Karpas-422 (cell line): ENCODE measurements at places on chromosomes 4 and X. TPM values are rescaled to one million over a fixed set of nuclear protein-coding genes. Genes with fewer than 3 reads are reported as not detected.
A peak's percentile ranks its signal among the peaks of the same experiment; 100 is the strongest.

The ADGRG2 gene
- not detected in 2 replicates for total RNA-seq

The PPP4R3C gene
- not detected in 2 replicates for total RNA-seq

The PDE5A gene
- 0.07 and 0.30 TPM in 2 replicates for total RNA-seq

The IL1RAPL2 gene
- total RNA-seq, result not detected in 2 replicates

The ALAS2 gene
- total RNA-seq, result not detected in 2 replicates

The PWWP3B gene
- not detected in 2 replicates for total RNA-seq

The SSX4 gene
- total RNA-seq, result not detected in 2 replicates

The FRG1 gene
- total RNA-seq, result 27.3 and 38.4 TPM in 2 replicates

The DUSP9 gene
- total RNA-seq, result not detected in 2 replicates

DNA sequence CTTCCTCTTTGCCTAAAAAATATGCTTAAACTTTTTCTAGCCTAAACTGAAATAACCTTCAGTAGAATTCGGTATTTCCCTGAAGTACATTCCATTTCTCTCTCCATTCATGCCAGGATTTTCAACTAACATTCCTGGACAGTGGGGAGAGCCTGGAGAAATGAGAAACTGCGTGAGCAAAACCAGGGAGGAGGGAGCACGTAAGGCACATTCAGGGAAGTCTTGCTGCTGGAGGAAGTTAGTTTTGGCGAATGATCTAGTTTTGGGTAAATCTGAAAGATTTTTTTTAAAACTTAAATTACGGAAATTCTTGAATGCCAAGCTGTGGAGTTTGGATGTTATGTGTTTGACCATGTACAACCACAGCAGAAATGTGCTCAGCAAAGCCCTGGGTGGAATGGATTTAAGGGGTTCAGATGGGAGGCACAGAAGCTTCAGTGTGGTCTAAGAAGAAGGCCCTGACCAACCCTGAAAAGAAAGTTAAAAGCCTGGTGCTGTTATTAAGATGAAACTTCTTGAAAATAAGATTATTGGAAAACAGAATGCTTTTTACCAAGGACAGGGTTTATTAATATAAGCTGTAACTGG is 347.8 kb downstream of the ANK2 start:
- H3K27me3 ChIP-seq, result no peaks in the 10 kb centered on the region
- DNase-seq, result peak; percentile 38
- no peaks in the 10 kb centered on the region for H3K36me3 ChIP-seq
- no peak overlapping the region for H3K4me3 ChIP-seq
- peaks cover 4% of the 10 kb centered on the region for H3K4me1 ChIP-seq

DNA sequence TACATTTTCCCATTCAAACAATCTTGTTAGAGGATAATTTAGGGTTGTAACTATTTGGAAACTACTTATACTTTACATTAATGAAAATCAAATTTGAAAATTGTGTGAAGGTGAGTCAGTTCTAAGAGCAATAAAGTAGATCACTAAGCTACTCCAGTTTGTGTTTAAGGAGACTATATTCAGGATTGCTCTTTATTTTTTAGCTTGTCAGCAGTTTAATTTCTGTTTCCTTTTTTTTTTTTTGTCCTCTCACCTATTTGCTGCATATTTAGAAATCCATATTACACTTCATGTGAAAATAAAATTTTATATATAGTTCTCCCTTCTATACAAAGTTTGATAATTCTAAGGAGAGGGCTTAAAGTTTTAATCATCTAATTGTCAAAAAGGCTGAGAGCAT is 691.8 kb downstream of the ADGRL3 start:
- H3K4me3 ChIP-seq, result no peak overlapping the region
- H3K27ac ChIP-seq, result no peak overlapping the region
- no peak for DNase-seq
- no peaks in the 10 kb centered on the region for H3K36me3 ChIP-seq
- no peaks in the 10 kb centered on the region for H3K27me3 ChIP-seq
- H3K4me1 ChIP-seq, result no peaks in the 10 kb centered on the region

- no peak for DNase-seq
- 0 out of 2 replicates have a peak, but pooled peaks cover 2% of the 10 kb centered on the region for H3K4me1 ChIP-seq
- H3K27me3 ChIP-seq, result no peaks in the 10 kb centered on the region
- H3K36me3 ChIP-seq, result no peaks in the 10 kb centered on the region
Measured at GRCh38 chr4:143354990-143355389, 18.3 kb downstream of the GAB1 start.

DNA sequence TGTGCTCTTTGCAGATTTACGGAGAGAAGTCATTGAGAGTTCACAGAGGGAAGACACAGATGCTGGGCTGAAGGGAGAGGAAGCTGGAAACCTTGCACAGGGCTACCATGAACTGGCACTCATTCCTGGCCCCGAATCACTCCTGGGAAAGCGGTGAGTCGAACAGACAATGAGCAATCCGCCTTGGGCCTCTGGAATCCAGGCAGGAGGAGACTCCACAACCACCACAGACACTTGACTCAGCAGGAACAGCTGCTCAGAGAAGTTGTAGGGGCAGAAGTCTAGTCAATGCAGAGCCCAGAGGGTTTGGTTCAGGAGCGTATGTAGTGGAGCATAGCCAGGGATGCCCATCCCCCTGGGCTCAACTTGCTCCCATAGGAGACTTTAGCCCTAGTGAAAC is 62.8 kb upstream of the GRIA3 start:
- no peak overlapping the region for H3K27ac ChIP-seq
- H3K36me3 ChIP-seq, result no peaks in the 10 kb centered on the region
- H3K4me3 ChIP-seq, result no peak overlapping the region
- no peaks in the 10 kb centered on the region for H3K4me1 ChIP-seq
- DNase-seq, result no peak

- no peaks in the 10 kb centered on the region for H3K4me1 ChIP-seq
- H3K27me3 ChIP-seq, result no peaks in the 10 kb centered on the region
- H3K4me3 ChIP-seq, result no peak overlapping the region
- peak; percentile 81 for DNase-seq
Measured at GRCh38 chr4:6372649-6373525, 99.5 kb downstream of the PPP2R2C start.

DNA sequence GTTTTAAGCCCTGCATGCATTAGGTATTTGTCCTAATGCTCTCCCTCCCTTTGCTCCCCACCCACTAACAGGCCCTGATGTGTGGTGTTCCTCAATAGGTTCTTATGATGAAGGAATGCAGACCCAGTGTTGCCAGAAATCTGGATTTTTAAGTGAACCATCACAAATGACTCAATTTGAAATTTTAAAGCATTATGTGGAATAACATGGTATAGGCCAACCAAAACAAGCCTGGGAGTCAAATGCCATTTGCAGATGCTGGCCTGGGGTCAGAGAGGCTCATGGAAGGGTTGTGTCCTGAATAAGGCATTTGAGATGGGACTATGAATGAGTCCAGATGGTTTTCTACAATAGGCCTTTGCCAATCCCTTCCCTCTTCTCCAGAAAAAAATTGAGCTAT is 179.6 kb downstream of the SHROOM3 start:
- DNase-seq, result no peak
- no peaks in the 10 kb centered on the region for H3K4me1 ChIP-seq
- H3K27ac ChIP-seq, result no peak overlapping the region

DNA sequence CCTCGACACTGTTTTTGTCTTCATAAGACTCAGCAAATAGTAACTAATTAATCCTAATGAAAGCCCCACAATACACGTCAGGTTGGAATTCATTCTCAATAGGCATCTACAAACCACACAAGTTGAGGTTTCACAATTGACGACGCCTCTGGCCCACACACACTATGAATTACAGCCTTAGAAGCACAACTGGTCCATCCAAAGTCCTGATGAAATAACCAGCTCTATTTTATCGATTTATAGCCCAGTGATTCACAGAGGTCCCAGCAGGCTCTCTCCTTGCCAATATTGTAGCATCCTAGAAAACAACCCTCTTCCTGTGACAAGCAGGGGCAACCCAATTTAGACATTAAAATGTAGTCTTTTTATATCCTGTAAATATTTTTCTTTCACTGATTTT is 112.1 kb downstream of the NR3C2 start:
- no peak overlapping the region for H3K4me3 ChIP-seq
- H3K4me1 ChIP-seq, result no peaks in the 10 kb centered on the region
- no peak for DNase-seq
- no peaks in the 10 kb centered on the region; the same call in 1 of the 2 replicates for H3K27me3 ChIP-seq
- no peaks in the 10 kb centered on the region for H3K36me3 ChIP-seq

DNA sequence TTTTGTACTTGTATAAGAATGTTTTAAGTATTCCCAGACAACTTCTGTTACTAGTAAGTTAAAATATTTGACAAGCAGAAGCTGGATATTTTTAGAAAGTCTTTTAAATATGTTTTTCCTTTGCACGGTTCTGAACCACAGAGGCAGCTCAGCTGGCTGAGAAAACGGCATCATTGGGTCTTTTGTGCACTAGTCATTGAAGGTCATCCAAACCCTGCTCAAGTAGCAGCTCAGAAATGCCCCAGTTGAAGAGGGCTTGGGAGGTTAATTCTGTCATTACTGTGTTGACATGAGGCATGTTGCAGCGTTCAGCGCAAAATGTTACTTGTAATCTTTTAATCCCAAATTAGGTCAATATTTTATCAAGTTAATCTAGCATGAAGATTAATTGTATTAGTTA is 383.7 kb upstream of the FAM241A start:
- no peak for DNase-seq
- no peak overlapping the region for H3K4me3 ChIP-seq

GRCh38 chrX:63186137-63186536 is 165.0 kb downstream of the SPIN4 start:
- H3K4me1 ChIP-seq, result no peaks in the 10 kb centered on the region
- H3K27me3 ChIP-seq, result no peaks in the 10 kb centered on the region
- no peak overlapping the region for H3K4me3 ChIP-seq
- no peak overlapping the region for H3K27ac ChIP-seq
- no peak for DNase-seq

- H3K4me3 ChIP-seq, result no peak overlapping the region
- peaks cover 18% of the 10 kb centered on the region for H3K4me1 ChIP-seq
- no peaks in the 10 kb centered on the region for H3K27me3 ChIP-seq
- H3K27ac ChIP-seq, result no peak overlapping the region
Measured at GRCh38 chrX:7334253-7334935, 186.4 kb upstream of the PUDP start.

- DNase-seq, result no peak
- H3K4me3 ChIP-seq, result no peak overlapping the region
- H3K27ac ChIP-seq, result no peak overlapping the region
- H3K36me3 ChIP-seq, result no peaks in the 10 kb centered on the region
- no peaks in the 10 kb centered on the region for H3K4me1 ChIP-seq
Measured at GRCh38 chr4:141142423-141142822, 9.2 kb upstream of the RNF150 start.

DNA sequence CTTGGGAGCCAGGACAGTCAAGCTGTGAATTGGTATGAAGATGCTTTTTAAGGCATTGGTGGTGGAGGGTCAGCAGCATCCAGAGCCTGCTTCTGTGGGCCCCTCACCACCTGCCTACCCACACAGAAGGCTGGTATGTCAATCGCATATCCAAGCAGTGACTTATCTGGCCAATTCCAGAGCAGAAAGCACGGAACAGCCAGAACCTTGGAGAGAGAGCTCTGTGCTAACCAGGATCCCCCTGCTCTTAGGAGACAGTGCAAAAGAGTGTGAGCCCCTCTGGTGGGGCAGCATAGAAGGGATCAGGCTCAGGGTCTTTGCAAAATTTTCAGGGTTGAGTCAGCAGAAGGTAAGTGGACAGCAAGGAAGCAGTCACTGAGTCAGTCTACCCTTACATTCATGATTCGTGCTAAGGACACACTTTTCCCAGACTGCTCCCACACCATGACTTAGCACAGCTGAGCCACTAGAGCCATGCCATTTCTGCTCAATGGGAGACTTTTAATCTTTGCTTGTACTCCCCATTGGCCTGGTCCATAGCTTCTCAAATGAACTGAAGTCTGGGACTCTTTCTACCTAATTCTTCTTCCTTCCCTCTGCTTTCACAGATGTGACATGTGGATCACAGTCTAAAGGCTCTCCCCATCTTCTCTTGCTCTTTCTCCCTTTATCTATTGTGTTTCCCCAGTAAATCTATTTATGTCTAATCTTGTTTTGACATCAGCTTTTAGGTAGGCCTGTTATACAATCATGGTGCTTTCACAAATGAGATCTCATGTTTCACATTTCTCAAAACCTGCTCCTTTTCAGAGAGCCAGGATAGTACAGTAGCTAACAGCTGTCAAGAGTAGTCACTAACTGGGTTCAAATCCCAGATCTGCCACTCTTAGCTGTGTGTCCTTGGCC is 20.0 kb downstream of the MORF4L2 start:
- no peaks in the 10 kb centered on the region for H3K27me3 ChIP-seq
- H3K4me3 ChIP-seq, result no peak overlapping the region
- no peaks in the 10 kb centered on the region for H3K4me1 ChIP-seq
- H3K27ac ChIP-seq, result no peak overlapping the region

DNA sequence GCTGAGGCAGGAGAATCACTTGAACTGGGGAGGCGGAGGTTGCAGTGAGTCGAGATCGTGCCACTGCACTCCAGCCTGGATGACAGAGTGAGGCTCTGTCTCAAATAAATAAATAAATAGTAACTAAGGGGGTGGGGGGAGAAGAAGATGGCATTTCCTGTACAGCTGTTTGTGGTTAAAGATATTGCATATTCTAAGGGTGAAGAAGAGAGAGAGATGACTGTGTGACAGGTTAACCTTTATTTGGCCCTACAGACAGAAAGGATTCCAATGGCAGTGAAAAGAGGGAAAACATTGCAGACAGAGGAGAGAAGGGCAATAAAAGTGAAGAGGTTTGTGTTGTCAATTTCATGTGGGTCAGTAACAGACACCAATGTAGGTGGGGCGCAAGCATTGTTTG is 9.4 kb downstream of the TASL start:
- no peak for DNase-seq
- H3K4me3 ChIP-seq, result no peak overlapping the region
- H3K36me3 ChIP-seq, result no peaks in the 10 kb centered on the region
- no peak overlapping the region for H3K27ac ChIP-seq
- peaks cover 3% of the 10 kb centered on the region; the same call in 1 of the 2 replicates for H3K4me1 ChIP-seq
- no peaks in the 10 kb centered on the region for H3K27me3 ChIP-seq
